Cortex of kidney (tissue), 1 donor: ENCODE measurements at places on chromosomes 7 and 10.

GRCh38 chr7:90231304-90231703 lies 13.7 kb upstream of the CFAP69 start:
- DNase-seq = no peak

- DNase-seq = no peak
Measured at GRCh38 chr10:131751827-131752775, 148.7 kb upstream of the PPP2R2D start.

GRCh38 chr7:24328050-24328449 lies 44.1 kb downstream of the NPY start:
- DNase-seq = no peak

DNA sequence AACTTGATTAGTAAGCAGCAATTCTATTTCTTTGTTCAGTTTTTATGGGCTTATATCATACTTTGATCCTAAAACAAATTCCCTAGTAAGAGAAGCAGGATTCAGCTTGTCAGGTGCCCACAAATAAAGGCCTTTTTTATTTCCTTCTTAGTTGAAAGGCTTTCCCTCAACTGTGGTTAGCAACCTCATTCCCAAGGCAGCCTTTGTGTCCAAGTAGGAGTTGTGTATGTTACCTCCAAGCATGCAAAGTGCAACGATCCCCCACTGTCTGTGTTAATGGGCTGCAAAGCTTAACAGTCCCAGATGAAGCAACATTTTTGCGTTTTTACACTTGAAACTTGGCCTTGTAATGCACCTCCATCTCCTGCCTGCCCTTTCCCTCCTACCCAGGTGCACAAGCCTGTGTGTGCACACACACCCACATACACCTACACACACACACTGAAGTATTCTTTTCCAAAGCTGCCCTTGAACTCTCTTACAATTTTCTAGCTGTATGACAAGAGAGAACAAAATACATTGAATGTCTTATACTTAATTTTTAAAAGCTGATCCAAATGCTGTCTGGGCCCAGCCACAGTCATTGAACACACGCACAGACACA lies 278.2 kb downstream of the SNX13 start:
- no peak for DNase-seq

DNA sequence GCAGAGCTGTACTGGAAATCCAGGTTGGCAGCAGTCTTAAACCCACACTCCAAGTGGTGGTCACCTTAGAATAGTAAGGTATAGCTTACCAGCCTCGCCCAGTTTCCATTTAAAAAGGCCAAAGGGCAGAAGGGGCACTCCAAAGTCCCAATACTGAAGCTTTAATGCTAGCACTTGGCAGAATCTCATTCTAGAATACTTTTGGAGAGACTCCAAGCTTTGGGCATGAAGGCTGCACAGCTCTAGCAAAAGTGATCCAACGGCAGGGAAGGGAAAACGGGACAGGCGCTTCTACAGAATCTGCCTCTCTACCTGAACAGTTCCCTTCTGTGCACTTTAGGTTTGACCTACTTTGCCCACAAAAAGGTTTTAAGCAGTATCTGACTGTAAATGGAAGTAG lies 19.7 kb downstream of the SMURF1 start:
- DNase-seq = no peak

DNA sequence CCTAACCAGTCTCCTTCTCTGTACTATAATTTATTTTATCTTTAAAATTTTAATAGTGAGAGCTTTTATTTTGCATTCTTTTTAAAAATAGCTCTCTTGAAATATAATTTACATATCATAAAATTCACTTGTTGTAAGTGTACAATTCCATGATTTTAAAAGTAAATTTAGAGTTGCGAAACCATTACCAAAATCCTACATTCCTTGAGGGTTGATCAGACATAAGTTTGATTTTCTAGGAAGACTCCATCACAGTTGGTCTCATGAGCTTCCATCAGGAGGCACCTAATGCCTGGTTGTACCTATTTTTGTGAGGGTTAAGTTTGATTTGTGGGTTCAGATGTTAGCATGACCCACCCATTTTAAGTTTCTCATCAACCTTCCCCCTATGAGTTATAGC lies 108.1 kb downstream of the BMPER start:
- DNase-seq = no peak

DNA sequence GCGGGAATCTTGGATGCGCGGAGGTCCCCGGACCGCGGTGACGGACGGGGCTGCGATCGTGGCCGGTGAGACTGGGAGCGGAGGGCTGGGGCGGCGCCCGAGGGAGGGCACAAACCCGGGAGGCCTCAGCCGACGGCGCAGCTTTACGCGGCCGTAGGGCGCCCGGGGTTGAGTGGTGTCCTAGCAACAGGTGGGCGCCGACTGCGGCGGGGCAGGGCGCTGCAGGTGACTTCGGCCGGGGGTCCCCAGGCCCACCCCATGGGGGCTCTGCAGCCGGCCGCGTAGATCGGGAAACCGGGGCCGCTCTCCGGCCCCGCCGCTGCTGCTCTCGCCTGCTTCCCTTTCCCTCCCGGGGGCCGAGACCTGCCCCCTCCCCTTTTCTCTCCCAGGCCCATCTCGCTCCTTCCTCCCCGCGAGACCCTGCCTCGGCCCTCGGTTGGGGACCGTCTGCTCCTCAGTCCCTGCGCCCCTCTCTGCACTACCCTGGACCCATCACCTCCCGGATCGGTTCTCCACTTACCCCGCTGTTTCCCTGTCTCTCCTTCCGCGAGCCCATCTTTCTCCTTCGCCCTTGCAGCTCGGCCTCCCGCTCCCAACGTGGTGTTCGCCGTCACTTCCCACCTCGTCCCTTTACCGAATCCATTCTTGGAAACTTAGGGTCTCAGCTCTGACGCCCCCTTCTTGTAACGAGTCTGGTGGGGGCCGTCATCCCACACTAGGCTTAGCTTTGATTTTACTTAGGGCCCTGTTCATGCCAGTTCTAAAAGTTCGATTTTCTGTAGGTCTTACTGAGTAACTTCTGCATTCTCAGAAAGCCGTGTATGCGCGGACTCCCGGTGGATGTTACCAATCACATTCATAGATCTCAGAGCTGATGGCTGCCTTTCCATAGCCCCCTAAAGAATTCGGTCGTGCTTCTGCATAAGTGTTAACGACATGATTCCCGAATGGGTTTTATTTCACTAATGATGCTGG lies 18.5 kb upstream of the ACBD5 start:
- DNase-seq = no peak

- no peak for DNase-seq
Measured at GRCh38 chr7:92006046-92006445, 65.4 kb downstream of the AKAP9 start.

DNA sequence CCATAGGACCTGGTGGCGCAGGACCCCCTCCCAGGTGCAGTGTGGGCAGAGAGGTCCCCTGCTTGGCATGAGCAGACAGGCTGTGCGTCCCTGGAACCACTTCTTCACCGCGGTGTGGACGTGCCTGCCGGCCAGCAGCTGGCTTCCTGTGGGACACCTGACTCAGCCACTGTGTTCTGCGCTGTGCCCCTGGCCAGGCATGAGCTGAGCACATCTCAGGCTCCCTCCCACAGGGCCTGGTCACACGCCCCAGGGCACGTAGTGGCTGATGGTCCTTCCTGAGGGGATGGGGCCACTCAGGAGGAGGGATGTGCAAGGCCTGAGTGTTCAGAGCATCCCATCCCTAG lies 3.5 kb upstream of the DEPP1 start:
- no peak for DNase-seq

DNA sequence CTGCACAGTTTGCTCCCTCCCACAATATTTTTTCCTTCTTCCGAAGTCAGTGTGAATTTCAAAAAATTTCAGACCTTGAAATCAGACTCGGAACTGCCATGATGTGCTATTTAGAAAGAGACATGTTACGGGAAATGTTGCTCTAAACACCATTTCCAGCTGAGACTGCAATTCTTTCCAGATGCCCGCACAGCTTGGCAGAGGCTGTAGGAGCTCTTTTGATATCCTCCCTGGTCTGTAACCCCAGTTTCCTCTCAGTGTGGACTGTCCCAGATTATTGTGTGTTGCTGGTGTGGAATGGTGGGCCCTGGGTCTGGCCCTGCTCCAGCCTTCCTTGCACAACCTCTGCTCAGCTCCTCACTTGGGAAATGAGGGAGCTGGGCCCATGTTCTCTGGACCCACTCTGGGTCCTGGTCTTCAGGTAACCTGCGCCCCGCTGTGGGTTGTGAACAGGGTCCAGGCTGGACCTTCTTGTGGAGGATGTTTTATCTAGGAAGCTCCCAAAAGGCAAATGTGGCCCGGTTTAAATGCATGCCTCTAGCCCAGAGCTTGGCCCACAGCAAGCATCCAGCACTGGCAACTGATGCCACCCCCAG lies 172.8 kb upstream of the CXCL12 start:
- DNase-seq = no peak

- no peak for DNase-seq
Measured at GRCh38 chr10:97611473-97611872, 21.8 kb downstream of the MORN4 start.

GRCh38 chr7:70915067-70915466 lies 216.9 kb upstream of the GALNT17 start:
- DNase-seq = no peak

DNA sequence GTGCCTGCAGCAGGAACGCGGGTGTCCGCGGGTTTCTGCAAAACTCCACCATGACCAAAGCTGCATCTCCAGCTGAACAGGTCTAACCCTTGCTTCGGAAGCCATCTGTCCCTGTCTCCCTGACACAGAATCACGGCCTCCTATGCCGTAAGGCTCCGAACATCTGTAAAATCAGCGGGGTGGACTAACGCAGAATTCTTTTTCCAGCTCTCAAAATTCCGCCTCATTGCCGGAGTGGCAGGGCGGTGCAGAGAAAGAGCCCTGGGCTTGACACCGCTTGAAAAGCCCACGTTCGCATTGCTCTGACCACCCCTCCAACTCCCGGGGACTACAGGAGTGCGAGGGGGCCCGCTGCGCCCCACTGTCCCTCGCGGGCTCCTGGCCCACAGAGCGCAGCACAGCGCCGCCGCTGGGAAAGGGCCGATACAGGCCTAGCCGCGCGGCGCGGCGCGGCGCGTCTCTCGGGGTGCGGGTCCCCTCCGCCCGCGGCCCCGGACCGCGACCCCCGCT lies 409 bp downstream of the DNMBP start:
- DNase-seq = no peak

DNA sequence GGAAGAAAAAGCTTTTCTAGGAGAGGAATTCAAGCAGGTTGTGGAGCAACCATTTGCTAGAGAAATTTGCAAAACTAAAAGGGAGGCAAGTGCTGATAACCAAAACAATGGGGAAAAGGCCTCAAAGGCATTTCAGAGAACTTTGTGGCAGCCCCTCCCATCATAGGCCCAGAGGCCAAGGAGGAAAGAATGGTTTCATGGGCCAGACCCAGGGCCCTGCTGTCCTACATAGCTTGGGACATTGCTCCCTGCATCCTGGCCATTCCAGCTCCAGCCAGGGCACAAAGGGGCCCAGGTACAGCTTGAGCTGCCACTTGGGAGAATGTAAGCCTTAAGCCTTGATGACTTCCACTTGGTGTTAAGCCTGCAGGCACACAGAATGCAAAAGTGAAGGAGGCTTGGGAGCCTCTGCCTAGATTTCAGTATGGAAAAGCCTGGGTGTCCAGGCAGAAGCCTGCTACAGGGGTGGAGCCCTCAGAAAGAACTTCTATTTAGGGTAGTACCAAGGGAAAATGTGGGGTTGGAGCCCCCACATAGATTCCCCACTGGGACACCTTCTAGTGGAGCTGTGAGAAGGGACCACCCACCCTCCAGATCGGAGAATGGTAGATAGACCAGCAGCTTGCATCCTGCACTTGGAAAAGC lies 91.2 kb downstream of the RALA start:
- DNase-seq = no peak

- DNase-seq = no peak
Measured at GRCh38 chr7:128827971-128828711, 2.1 kb upstream of the FLNC start.

DNA sequence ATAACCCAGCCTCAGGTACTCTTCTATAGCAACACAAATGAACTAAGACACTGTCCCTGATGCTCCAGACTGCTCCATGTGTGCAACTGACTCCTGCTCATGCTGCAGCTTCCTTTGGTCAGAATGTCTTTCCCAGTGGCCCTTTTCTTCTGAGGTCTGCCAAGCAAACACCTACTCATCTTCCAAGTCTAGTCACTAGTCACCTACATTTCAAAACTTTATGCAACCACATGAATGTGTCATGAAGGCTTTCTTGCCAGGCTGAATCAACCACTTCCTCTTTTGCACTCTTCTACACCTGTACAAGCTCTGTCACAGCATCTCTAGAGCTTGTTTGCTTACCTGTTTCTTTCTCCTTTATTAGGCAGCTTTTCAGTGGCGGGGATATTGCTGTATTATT lies 75.8 kb downstream of the LSMEM1 start:
- DNase-seq = no peak

DNA sequence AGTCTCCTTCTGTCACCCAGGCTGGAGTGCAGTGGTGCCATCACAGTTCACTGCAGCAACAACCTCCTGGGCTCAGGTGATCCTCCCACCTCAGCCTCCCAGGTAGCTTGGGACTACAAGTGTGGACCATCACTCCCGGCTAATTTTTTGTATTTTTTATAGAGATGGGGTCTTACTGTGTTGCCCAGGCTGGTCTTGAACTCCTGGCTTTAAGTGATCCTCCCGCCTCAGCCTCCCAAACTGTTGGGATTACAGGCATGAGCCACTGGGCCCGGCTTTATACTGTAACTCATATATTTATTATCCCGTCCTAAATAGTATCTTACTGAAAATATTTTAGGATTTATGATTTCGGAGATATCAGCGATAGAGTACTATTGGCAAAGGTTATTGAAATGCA lies 10.9 kb downstream of the EIF4H start:
- DNase-seq = no peak

DNA sequence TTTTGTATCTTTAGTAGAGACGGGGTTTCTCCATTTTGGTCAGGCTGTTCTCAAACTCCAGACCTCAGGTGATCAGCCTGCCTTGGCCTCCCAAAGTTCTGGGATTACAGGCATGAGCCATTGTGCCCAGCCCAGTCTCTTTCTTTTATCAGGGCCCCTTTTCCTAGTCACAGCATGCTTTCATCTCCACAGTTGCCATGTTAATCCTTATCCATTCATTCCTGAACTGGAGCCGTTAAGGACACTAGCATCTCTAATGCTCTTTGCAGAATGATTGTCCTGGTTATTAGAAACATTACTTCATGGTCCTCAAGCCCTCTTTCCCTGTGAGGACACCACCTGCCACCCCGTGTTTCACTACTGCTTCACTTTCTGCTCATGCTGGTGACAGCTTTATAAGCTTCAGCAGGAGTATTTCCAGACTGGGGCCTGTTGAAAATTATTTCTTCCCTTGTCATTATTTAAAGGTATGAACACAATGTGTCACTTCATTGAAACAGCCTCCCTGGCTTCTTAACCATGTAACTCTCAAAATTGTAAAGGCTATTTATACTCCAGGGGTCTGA lies 313.9 kb downstream of the BMPER start:
- no peak for DNase-seq

- DNase-seq = no peak
Measured at GRCh38 chr7:3210531-3210930, 90.5 kb upstream of the SDK1 start.

DNA sequence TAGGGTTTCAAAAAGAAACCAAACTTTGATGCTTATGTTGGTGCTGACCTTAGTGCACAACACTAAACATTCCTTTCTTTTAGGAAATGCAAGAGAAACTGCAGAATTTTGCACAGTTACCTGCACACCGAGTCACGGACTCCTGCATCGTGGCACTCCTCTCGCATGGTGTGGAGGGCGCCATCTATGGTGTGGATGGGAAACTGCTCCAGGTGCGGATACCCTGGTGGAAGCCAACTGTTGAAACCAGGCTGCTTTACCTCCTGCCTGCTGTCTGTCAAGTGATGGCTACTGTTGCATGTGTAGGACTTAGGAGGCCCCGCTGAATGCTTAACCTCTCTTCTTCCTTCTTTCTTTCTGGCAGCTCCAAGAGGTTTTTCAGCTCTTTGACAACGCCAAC lies 11.7 kb downstream of the CASP2 start:
- no peak for DNase-seq

GRCh38 chr7:127652333-127653248 lies 597 bp downstream of the SND1 start:
- no peak for DNase-seq
